ENCODE measurements at places on chromosomes 2 and 18.

GRCh38 chr2:178429336-178429735 is 21.6 kb downstream of the PRKRA start:
- DNase-seq = no peak

- no peak for DNase-seq
These were observed 22.2 kb downstream of the TSN start for GRCh38 chr2:121777699-121778058.

DNA sequence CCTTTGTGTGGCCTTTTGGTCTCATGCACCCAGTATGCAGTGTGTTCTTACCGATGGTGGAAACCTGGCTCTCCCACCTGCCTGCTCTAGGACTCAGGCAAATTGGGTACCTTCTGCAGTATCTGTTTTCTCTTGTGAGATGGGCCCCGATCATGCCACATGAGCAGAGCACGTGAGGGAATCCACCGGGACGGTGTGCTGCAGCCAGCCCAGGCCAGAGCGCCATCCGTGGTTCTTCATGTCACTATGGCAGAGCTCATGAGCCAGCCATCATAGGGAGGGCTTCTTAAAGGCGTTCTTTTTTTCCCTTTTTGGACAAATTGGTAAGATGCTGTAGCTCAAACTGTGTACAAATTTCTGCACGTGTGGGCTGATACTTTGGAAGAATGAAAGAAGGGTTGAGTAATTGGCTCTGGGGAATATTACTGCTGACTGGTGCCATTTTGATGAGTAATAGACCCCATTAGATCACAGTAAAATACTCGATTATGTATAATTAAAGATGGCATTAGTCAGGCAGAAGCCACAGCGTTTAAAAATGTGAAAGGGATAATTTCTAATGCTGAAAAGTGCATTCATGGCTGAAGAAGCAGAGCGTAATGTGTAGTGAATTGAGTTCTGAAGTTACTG is 19.2 kb downstream of the SH3RF3 start:
- no peak for DNase-seq

DNA sequence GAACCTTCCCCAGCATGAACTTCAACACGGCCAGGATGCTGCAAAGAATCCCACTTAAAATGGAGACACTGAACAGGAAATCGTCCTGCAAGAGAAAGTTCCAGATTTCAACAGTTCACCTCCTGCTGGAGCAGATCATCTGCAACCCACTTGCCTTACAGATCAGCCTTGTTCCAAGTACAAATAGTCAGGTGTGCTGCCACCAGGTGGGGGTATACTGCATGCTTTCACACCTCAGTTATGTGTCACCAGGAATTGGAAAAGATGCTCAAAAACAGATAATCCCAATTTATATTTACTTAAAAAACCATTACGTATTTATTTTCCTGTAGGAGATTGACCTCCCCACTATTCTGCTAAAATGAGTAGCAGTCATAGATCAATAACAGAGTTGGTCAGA is 212.3 kb downstream of the MGAT5 start:
- no peak for DNase-seq

GRCh38 chr2:10302479-10303180 is at the start of gene HPCAL1:
Gene HPCAL1, plus strand, starts transcription at chr2:10302904. Its CDS starts 116,854 bp downstream, at chr2:10419758.
- peak; percentile 94 for DNase-seq

DNA sequence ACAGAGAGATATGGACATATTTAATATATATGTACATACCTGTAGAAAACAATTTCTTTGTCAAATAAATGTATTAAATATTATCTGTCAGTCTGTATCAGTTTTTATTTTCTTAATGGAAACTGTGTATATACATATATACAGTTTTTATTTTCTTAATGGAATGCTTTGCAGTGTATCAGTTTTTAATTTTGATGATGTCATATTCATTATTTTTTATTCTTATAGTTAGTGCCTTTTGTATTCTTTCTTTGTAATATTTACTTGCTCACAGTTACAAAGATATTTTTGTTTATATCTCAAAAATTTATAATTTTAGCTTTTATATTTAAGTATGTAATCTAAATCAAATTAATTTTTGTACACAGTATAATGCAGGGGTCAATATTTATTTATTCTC is 20.6 kb downstream of the KCNH7 start:
- DNase-seq = no peak

GRCh38 chr2:52084759-52085158 is 1052.8 kb upstream of the NRXN1 start:
- no peak for DNase-seq

DNA sequence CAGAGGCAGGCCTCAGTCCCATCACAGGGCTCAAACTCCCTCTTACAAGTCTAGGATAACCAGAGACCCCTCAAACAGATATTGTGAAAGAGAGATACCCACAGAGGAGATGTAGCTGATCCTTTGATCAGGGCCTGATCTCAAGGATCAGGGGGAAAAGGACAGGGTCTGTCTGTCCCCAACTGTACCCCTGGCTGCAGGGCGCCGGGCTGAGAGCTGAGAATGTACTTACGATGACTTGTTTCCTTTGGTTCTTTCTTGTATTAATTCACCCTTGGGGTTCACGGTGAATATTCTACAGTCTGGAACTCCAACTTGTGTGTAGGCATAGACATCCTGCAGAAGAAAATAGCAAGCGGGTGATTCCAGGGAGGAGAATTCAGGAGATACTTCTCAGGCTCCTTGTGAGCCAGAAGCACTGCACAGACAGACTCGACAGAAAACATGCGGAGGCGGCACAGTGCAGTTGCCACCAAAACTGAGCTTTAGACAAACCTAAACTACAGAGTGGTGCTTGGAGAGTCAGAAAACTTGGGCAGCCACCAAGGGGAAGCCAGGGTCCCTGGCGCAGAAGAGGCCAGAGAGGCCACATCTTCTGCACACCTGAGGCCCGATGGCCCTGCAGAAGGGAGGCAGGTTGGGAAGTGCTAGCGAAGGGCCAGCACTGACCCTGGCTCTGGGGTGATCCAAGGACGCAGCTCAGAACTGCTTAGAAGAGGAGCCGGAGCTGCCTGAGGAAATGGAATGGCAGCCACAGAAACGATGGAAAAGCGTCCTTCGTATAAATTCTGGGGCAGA is 73.9 kb downstream of the EMILIN2 start:
- DNase-seq = no peak

DNA sequence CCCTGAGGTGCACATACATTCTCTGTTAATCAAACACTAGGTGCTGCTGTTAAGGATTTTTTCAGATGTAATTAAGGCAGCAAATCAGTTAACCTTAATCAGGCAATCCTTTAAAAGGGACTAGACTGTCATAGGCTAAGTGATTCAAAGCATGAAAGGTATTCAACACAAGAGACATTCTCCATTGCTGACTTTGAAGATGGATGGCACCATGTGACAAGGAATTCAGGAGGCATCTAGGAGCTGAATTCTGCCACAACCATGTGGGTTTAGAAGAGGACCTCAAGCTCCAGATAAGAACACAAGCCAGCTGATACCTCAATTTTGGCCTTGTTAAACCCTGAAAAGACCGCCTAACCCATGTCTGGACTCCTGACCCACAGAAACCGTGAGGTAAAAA is 84.0 kb downstream of the SMAD2 start:
- DNase-seq = no peak

DNA sequence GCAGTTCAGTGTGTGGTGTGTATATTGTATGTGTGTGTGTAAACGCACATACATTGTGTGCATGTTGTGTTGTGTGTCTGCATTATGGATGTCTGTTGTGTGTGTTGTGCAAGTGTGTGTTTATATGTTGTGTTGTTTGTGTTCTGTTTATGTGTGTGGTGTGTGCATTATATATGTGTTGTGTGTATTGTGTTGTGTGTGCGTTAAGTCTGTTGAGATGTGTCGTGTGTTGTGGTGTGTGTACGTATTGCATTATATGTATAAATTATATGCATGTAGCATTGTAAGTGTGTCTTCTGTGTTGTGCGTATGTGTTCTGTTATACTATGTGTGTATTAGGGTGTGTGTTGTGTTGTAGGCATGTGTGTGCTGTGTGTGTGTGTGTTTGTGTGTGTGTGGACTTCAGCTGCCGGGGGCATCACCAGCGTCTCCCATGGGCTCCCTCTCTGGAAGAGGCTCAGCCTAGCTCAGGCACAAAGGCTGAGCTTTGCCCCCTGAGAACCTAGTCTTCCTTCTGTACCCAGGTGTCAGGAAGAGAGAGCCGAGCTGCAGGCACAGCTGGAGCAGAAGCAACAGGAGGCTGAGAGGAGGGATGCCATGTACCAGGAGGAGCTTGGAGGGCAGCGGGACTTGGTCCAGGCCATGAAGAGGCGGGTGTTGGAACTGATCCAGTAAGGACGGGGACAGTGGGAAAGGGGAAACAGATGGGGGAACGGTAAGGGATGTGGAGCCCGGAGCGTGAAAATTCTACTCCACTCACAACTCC is 13.7 kb downstream of the RUFY4 start:
- DNase-seq = no peak

DNA sequence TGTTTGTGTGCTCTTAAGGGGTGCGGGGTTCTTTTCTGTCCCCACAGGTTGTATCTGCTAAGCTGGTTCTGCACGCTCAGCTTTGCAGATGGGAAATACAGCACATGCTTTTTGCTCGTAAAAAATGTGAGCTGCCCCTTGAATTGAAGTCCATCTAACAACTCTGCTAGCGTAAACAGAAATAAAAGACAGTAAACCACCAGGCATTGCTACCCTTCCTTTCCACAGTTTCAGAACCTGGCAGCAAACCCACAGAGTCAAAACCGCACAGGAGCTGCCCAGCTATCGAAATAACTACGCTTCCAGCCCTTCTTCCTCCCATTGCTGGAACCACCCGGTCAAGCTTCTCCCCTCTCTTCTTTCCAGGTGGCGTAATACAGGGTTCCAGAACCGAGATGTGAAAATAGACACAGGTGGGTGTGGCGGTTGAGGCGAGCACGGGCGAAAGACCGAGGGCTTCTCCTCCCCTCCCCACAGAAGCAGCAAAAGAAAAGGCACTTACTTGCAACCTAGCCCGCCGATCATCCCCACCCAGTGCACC is 479 bp downstream of the SCN9A start:
- DNase-seq = no peak

- DNase-seq = no peak
These were observed 59.7 kb downstream of the CXCR4 start for GRCh38 chr2:136058262-136058661.

DNA sequence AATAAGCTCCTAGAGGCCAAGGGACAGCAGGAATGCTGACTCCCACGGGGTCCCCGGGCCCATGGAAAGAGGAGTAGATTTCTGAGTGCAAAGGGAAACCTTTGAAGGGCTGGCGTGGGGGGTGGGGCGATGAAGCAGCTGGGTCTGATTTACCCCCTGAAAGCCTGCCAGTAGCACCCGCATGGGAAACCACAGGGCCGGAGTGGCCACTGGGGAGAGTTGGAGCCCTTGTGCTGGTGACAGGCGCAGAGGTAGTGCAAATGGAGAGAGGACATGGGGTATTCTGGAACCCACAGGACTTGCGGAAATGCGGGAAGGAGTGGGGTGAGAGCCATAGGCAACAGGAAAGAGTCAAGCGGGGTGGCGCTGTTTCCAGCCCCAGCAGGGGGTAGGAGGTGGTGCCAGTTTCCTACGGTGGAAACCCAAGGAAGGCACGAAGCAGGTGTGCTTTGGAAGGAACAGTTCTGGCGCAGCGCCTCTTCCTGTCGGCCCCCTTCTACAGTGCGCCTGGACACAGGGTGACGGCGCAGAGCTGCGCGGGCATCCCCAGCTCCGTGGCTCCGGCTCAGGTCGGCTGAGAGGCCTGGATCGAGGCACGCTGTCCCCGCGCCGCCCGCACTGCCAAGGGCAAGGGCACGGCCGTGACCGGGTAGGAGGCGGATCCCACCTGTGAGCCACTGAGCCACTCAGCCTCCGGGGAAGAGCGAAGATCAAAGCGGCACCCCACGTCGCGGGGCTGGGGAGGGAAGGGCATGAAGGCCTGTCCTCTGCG is 149.0 kb upstream of the GLI2 start:
- peak; percentile 64 for DNase-seq

DNA sequence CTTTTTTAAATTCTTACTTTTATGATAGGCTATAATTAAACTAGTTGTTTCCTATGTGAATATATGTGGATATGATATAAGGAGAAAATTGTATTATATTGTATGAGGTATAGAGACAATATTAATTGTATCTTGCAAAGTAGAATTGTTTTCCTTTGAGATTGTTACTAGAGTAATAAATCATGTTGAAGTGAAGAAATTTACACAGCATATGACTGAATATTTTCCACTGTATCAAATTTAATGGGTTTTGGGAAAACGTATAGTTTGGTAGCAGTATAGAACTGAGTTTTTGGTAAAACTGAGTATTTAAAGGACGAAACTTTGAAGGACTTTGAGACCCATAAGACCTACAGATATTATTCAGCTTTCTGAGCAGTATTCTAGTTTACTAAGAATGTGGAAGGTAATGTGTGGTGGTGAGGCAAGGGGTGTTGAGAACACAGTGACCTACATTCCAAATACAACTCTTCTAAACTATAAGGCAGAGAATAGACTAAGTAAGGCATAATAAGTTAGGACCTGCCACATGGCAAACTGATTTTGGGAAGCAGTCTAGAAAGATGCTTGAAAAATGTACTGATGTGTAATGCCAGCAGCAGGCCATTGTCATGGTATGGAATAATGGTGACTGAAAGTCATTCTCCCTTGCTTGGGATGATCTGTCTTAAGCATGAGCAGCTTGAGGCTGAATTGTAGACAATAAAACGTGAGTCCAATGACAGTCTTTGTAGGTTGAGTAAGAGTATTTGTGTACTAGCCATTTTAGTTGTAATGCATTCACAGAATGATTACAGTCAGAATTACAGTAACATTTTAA is 29.6 kb downstream of the PKP4 start:
- DNase-seq = no peak

- no peak for DNase-seq
These were observed 30.6 kb downstream of the KLHL41 start for GRCh38 chr2:169540146-169540545.

DNA sequence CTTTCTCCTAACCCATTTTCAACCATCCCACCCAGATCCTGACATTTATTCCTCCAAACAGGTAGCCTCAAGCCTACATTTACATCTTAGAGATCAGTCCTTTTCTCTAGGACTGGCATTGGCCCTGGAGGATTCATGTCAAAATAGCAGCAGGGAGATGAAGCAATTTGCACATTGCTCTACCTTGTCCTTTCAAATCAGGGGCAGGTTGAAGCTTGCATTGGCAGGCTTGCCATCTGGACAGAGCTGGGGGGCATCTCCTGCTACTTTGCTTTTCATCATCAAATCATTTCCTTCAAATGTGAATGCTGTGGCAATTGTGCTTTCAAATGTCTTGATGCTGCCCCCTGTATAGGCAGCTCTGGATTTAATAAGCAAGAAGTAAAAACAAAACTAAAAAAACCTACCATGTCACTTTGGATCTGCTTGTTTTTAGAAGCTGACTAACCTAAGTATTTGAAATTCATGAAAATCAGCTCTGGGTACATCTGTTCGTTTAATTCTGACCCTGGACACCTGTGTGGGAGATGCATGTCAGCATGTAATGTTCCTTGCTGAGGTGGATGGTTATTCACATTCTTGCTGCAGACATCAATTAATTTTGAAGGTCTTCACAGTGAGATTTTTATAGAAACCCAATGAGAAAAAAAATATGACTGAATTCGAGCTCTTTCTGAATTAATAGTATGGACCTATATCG is 47.9 kb downstream of the KIF5C start:
- no peak for DNase-seq

GRCh38 chr18:61575419-61575818 is 242.2 kb downstream of the CDH20 start:
- no peak for DNase-seq

Measured in Right ventricle myocardium inferior (tissue), 1 donor.